ENCODE measurements at places on chromosomes 16 and 17.

DNA sequence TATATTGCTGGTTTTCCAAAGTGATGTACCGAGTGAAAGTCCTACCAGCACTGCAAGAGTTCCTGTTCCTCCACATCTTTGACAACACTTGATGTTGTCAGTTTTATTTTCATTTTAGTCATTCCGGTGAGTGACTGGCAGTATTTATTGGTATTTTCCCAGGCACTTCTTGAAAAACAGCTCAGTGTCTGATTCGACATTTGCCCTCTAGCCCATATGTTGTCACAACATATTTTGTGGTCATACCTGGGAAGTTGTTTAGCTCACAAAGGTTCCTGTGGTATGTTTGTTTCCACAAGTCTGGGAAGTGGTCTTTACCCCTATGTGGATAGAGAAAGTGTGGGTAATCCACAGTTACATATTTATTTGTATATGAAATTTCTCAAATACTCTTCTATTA, 463.6 kb downstream of the HAPSTR1 start:
- no peak for DNase-seq

GRCh38 chr16:49150341-49150740, 131.3 kb downstream of the CBLN1 start:
- no peak for DNase-seq

DNA sequence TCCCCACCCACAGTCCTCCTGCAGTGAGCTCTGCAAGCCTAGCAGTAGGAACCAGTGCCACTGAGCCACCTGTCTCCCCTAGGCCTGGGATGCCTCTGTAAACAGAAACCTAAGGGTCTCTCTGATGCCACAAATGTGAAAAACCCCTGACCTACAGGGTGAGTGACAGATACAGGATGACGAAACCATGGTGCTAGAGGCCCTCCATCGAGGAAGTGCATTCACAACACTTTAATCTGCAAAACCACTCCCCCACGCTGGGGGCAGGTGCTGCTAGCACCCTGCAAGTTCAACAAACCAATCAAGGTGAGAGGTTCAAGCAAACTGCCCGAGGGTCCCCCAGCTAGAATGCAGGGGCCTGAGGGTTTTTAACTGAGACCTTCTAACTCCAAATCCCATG, 59.5 kb downstream of the CDYL2 start:
- DNase-seq: no peak

GRCh38 chr16:72013389-72013788, 4.8 kb downstream of the DHODH start:
- DNase-seq: no peak

DNA sequence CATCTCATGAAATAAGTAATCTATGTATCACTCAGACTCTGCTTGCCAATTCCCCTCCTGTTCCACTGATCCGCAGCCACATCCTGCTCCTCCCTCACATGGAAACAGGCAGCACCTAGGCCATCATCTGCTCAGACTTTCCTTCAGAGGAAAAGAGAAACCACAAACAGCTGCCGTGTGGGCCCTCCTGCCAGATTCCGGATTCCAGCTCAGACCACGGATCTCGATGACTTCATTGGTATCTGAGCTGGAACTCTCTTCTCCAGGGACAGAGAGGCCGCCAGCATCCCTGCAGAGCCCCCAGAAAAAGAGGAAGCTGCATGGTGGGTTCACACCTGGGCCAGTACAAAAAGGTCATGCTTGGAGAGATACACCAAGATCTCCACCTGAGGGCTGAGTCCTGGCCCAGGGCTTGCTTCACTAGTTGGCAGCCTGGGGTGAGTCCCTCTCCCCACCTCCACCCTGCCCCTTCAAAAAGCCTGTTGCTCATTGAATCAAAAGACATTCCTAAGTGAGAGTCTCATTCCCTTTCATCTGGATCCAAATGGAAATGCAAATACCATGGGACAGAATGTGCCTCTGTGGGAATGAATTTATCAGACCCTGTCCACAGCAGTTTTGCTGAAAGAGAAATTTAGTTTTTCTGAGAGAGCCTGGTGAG, 47.2 kb downstream of the HOXB1 start:
- no peak for DNase-seq

GRCh38 chr17:18035704-18036103, 3.3 kb downstream of the ATPAF2 start:
- DNase-seq: no peak

- DNase-seq: no peak
Measured at GRCh38 chr16:4957420-4957719, 760 bp upstream of the SEC14L5 start.

- DNase-seq: no peak
Measured at GRCh38 chr16:67104061-67104460, 5.7 kb upstream of the PHAF1 start.

DNA sequence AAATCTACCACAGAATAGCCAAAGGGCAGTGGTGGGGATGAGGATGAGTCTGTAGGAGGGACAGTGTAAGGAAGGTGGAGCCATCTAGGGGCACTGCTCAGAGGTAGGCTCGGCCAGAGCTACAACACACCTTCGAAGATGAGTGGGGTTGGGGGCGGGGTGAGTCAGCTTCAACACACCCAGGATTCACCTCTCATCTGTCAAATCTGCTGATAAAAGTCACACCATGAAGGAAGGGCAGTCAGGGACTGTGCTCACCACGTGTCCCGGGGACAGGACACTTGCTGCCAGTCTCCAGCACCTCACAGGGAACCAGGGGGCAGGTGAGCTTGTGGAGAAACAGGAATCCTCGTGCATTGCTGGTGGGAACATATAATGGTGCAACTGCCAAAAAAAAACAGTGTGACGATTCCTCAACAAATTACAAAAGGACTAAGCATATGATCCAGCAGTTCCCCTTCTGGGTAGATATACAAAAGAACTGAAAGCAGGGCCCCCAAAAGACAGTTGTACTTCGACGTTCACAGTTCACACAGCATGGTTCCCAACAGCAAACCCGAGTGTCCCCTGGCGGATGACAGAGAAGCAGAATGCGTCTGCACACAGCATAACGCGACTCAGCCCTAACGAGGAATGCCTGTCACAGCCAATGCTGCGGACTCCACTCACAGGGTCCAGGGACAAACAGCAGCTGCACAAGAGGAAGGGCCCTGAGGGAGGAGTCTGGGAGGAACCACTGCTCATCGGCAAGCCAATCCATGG, 133.1 kb downstream of the ANKRD11 start:
- no peak for DNase-seq

- DNase-seq: no peak
Measured at GRCh38 chr17:62949036-62949435, 17.0 kb upstream of the TANC2 start.

DNA sequence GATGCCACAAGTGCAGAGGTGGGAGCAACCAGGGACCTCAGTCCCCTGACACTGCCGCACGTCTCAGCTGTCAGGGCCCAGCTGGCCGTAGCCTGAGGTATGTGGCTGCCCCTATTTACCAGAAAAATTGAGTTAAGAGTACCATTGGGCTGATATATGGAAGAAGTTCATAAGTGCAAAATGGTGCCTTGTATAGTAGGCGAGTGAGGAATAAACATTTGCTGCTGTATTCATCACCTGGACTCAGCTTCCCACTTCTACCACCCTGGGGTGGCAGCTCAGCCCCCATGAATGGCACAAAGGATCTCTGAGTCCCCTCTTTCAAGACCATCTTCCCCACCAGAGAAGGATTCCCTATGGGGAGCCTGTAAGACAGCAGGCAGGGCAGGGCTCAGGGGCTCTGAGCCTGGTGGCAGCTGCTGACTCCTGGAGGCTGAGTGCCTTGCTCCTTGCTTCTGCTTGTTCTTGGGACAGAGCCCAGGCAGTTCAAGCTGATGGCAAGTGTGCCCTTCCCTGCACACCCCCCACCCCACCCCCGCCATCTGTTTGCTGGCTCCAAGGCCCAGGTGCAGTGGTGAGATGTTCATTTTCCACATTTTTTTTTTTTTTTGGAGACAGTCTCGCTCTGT, 29.0 kb downstream of the TRPV2 start:
- no peak for DNase-seq

DNA sequence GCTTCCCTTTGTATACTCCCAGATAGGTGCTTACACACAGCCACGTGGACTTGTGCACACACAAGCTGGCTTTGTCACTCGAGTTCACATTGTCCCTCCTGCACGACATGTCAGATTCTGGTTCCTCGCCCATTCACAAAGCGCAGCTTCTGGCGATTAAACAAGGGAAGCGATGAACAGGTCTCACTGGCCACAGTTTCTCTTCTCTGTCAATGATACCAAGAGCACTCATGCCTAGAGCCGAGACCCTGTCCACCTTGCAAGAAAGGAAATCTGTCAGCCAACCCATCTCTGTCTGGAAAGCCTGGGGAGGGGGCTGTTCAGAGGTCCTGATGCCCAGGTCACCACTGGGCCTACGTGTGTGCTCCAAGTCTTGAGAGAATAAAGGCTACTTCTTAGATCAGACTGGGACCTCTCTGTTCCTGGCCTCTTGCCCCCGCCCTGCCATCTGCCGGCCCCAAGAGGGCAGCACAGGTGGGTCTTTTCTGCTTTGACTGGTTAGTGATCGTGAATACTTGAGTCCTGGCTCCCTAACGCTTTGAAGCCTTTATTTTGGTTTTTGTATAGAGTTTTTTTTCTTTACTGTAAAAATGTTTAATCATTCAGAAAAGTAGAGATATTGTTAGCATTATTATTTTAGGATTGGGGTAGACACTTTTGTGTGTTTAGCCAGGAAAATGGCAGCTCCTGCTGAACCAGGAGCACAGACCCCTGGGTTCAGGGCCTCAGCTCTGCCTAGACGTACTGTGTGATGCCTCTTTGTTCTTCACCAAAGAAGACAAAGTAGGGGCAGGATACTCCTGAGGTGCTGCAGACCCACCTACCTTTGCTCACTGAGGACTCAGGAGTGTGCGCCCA, 104.7 kb downstream of the MRM1 start:
- DNase-seq: peak; percentile 21

DNA sequence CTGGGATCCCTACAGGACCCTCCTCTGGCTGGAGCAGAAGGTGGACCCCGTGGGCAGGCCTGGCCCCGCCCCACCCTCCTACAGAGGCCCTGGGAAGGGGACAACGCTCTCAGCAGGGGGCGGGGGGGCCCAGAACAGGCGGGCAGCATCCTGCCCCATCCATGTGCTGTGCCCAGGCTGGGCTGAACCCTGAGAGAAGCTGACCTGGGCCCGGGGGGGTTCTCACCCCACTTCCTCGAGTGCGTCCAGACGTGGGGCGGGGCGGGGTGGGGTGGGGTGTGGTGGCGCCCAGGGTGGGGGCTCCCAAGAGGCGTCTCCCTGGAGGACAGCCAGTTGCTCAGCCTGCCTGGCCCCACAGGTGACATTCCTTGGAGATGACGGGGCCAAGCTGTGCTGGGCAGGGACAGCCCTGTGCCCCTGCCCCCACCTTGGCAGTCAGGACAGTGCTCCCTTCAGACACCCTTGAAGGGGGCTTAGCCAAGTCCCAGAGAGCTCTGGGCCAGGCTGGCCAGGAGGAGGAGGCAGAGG, 390 bp upstream of the UNC13D start:
- no peak for DNase-seq

GRCh38 chr16:14334366-14335080, 263.4 kb downstream of the MRTFB start:
- no peak for DNase-seq

DNA sequence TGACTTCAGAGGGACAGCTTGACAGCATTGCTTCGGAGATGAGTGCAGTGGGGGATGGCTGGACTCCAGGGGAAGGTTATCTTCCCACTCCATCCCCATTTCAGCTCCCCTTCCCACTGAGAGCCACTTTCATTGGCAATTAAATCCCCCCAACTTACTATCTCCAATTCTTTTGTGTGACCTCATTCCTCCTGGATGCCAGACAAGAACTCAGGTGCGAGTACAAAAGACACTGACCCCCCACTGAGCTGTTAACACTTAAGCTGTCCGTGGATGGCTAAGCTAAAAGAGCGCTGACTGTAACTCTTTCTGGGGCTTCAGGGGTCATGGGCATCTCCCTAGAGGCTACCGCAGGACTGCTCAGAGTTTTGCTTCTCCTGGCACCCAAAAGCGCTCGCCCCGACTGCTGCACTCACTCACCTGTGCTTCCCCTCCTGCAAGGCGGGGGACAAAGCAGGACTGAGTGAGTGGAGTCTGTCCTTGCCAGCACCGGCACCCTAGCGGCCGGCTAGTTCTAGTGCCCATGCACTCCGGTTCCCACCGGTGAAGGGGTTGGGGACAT, 44.8 kb upstream of the FBXO47 start:
- DNase-seq: no peak

- DNase-seq: no peak
Measured at GRCh38 chr17:65446838-65447526, 114.5 kb downstream of the AXIN2 start.

DNA sequence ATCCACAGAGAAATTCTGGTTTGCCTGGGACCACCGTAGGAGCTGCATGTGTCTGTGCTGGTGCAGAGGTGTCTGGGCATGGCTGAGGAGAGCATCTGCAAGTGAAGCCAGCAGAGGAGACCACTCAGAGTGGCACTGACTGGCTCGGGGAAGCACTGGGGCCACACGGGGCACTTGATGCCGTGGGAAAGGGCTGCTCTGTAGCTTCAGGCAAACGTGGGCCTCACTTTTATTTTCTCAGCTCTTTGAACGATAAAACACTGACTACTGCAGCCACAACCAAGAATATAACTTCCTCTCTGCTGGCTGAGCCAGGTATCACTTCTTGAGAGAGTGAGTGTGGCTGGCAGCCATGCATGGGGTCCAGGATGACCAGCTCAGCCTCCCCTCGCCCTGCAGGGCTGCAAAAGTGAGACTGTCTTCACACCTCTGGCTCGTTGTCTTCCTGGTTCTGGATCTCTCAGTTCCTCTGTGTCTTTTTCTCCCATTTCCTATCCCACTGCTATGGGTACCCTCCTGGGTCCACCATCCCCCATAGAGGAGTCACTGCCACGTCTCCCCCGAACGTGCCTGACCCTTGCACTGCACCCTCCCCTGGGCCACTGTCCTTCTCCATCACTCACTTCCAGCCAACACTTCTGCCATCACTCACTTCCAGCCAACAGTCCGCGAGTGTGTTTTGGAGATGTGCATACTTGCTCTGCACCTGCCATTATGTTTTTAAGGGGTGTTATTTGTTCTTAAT, 201.4 kb upstream of the CHMP6 start:
- no peak for DNase-seq

- DNase-seq: no peak
Measured at GRCh38 chr16:50457423-50457822, 88.6 kb upstream of the BRD7 start.

Measured in stimulated activated CD8-positive, alpha-beta memory T cell treated with anti-CD3 and anti-CD28 coated beads, Interleukin-4, amount 100 ng/mL, for 1 hour (primary cell).